ENCODE measurements at places on chromosomes 3 and 15. TPM values are rescaled to one million over a fixed set of nuclear protein-coding genes. Genes with fewer than 3 reads are reported as not detected.

The PIF1 gene
- total RNA-seq = 19.1 TPM

The CCR3 gene
- not detected for total RNA-seq

The CHST13 gene
- total RNA-seq = not detected

The TEX55 gene
- not detected for total RNA-seq

The SUCNR1 gene
- total RNA-seq = not detected

GRCh38 chr3:61903931-61904657 lies 342.7 kb downstream of the PTPRG start:
- DNase-seq = no peak

DNA sequence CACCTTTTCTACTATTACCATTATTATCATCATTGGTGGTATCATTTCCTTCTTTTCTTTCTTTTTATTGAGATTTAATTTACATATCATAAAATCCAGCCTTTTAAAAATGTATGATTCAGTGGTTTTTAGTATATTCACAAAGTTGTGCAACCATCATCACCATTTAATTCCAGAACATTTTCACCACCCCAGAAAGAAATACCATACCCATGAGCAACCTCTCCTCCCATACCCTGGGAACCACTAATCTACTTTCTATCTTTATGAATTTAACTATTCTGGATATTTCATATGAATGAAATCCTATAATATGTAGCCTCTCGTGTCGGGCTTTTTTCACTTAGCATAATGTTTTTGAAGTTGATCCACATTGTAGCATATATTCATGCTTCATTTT lies 29.1 kb downstream of the AAGAB start:
- no peak for DNase-seq

DNA sequence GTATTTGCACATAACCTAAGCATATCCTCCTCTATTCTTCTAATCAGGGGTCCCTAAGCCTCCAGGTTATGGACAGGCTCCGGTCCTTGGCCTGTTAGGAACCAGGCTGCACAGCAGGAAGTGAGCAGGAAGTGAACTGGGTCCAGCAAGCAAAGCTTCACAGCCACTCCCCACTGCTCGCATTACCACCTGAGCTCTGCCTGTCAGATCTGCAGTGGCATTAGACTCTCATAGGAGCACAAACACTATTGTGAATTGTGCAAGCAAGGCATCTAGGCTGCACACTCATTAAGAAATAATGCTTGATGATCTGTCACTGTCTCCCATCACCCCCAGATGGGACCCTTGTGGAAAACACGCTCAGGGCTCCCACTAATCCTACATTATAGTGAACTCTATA lies 9.8 kb downstream of the MSL2 start:
- no peak for DNase-seq

GRCh38 chr3:99945328-99945995 lies 127.8 kb downstream of the CMSS1 start:
- DNase-seq = no peak

- peak; percentile 67 for DNase-seq
These were observed at the start of gene CD80 for GRCh38 chr3:119559441-119559963. Gene CD80 (minus strand): TSS chr3:119559614. CDS start chr3:119557728, 1,886 bp downstream.

DNA sequence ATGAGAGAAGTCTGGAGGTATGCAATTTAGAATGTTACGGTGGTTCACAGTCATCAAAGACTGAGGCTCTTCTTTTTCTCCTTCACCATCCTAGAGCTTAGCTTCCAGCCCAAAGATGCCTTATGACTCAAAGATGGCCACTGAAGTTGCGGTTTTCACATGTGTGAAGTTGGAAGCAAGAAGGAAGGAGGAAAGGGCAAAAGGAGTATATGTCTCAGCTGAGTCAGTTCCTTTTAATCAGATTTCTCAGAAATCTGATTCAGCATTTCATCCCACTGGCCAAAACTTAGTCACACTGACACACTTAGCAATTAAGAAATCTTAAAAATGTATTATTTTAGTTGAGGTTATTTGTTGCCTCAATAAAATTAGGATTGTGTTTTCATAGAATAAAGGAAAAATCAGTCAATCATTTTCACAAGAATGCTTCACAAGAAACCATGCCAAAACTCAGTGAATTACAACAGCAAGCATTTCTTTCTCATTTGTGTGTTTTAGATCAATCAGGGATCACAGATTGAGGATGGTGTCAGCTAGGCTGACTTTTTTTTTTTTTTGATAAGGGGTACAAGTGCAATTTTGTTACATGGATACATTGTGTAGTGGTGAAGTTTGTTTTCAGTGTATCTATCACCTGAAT lies 211.1 kb upstream of the GADL1 start:
- DNase-seq = peak; percentile 17

- DNase-seq = no peak
These were observed 22.1 kb downstream of the MAP2K1 start for GRCh38 chr15:66408675-66409282.

DNA sequence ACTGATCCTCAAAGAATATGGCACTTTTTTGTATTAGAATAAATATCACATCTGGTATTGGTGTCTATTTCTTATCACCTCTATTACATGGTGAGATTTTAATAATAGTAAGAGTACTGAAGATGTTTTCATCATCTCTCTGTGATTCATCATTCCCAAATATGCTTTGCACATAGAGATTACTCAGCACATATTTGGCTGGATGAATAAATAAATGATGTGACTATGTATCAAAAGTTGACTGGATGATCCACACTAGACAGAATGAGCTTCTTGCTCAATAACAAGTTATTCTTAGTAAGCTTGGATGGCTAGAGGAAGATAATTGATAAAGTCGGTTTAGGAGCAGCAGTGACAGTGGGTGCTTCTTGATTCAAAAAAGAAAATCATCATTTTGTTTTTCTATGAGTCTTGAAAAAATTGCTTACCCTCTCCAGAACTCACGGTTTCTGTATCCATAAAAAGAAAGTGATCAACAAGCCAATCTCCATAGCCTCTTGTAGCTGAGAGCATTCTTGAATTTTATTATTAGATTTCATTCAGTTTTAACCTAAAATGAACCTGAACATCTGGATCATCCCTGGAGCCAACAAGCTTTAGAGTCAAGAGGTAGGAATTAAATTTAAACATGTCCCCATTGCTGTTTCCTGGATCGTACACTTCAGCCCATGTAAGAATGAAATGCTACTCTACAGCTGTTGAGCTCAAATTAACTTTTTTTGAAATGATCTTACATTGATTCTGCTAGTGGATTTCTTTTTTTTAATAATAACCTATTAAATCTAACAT lies 104.8 kb upstream of the OSTN start:
- DNase-seq = no peak

DNA sequence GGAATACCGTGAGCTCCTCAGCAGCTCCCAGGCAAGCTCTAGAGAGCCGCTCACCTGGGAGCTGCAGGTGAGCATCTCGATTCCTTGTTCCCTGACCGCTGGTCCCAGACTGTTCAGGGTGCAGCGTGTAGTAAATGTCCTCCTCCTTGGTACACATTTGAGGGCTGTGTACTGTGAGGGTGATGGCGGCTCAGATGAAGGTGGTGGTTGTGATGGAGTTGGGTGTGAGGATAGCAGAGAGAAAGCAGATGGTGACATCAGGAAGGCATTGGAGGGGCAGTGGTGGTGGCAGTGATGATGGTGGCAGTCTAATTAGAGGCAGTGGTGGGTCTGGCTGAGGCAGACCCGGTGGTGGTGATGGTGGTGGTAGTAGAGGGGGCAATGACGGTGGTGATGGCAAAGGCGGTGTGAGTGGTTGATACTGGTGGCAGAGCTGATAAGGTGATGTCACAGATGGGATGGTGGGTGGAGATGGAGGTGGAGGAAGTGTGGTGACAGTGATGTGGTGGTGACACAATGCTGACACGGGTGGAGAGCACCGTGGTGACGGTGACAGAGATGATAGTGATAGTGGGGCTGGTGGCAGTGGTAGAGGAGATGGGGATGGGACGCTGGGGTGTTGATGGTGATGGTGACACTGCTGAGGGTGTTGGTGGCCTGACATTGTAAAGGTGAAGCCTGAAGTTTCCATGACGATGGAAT lies at the start of gene DNAJB8:
Gene DNAJB8, minus strand, starts transcription at position 51 of the 702 bp plus-strand sequence. CDS start 3,645 bp downstream, outside the sequence.
- DNase-seq = peak; percentile 55

- peak; percentile 58 for DNase-seq
These were observed 68.0 kb downstream of the ATP2B2 start for GRCh38 chr3:10437272-10437994.

DNA sequence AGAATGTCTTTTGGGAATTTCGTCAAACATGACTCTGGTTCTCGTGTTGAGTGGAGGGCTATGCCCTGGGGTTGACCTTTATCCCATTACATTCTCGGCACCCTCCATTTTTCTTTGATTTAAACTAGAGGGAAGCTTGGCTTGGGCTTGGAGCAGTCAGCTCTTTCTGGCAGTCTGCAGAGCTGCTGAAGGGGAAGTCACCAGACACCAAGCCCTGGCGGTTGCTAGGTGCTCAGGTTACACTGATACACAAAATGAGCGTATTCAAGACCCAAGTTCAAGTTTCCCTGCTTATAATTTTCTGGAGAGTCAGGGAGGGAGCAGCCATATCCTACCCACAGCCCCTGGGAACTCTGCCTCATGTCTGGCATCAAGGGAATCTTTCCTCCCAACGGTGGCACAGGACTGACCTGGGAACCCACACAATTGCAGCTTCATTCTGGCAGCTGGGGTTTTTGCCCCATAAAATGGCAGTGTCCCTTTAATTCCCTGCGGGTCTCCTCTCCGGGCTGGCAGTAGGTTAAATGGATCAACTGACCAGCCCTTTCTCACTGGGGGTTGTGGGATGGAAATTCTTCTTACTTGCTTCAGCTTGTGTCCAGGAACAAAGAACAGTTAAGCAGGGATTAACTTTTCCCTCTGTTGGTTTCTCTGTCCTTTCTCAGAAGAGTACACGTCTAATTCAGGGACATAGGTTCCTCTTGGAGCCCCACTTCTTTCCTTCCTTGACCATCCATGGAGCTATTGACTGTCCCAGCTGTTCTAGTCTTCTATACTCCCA lies 110.0 kb upstream of the DLG1 start:
- no peak for DNase-seq
